Activated T-helper 1 cell treated with anti-CD3 and anti-CD28 coated beads, Interleukin-12 subunit alpha, Interleukin-12 subunit beta, Interleukin-2, Interleukin-4 antibody, amounts not matched to agents 30 ng/mL and 10 ng/mL and 1 ng/mL, durations not matched to agents 14 hours and 24 hours and 36 hours (primary cell): ENCODE measurements at places on chromosomes 11 and 22. TPM values are rescaled to one million over a fixed set of nuclear protein-coding genes. Genes with fewer than 3 reads are reported as not detected.
A peak's percentile ranks its signal among the peaks of the same experiment; 100 is the strongest.

ALG9 gene
- 29.3 and 31.8 TPM in 2 replicates for total RNA-seq

- DNase-seq = no peak
- H3K4me1 ChIP-seq = peaks cover 12% of the 10 kb centered on the region
- H3K27ac ChIP-seq = peak within 1 kb of the TSS; percentile 21
- H3K27me3 ChIP-seq = peaks cover 43% of the 10 kb centered on the region
- peak within 1 kb of the TSS; percentile 73 for H3K4me3 ChIP-seq
- H3K36me3 ChIP-seq = no peaks in the 10 kb centered on the region
These were observed at the start of gene WNT11 for GRCh38 chr11:76206327-76207081. Gene WNT11, minus strand, starts transcription at chr11:76206502. Its CDS starts 95 bp downstream, at chr11:76206407.

- H3K27me3 ChIP-seq = no peaks in the 10 kb centered on the region
- no peak for DNase-seq
- H3K4me3 ChIP-seq = no peak overlapping the region
- peaks cover 3% of the 10 kb centered on the region for H3K4me1 ChIP-seq
- peaks cover 18% of the 10 kb centered on the region for H3K36me3 ChIP-seq
- H3K27ac ChIP-seq = no peak overlapping the region
These were observed 2.9 kb upstream of the APOA1 start for GRCh38 chr11:116840224-116840745.

DNA sequence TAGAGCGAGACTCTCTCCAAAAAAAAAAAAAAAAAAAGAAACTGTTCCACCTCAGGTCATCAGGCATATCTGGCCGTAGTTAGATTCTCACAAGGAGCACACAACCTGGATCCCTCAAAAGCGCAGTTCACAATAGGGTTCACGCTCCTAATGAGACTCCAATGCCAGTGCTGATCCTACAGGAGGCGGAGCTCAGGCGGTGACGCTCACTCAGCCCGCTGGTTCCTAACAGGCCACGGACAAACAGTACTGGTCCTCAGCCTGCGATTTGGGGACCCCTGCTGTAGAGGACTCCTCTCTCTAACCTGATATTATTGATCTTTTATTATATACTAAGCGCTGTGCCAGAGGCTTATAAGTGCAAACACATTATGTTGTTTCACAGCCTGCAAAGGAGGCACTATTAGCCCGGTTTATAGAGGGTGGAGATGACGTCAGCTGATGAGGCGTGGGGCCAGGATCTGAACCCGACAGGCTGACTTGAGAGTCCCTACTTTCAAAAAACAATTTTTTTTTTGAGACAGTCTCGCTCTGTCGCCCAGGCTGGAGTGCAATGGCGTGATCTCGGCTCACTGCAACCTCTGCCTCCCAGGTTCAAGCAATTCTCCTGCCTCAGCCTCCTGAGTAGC lies 4.9 kb upstream of the MAFF start:
- H3K36me3 ChIP-seq = no peaks in the 10 kb centered on the region
- H3K4me3 ChIP-seq = no peak overlapping the region
- H3K4me1 ChIP-seq = peaks cover 21% of the 10 kb centered on the region
- H3K27ac ChIP-seq = no peak overlapping the region

- peaks cover 7% of the 10 kb centered on the region for H3K4me1 ChIP-seq
- DNase-seq = no peak
- H3K27me3 ChIP-seq = no peaks in the 10 kb centered on the region
- H3K36me3 ChIP-seq = peaks cover 4% of the 10 kb centered on the region
These were observed 50.5 kb downstream of the SNX19 start for GRCh38 chr11:130865774-130866114.
